ENCODE measurements at places on chromosomes 7 and 10. TPM values are rescaled to one million over a fixed set of nuclear protein-coding genes. Genes with fewer than 3 reads are reported as not detected.
A peak's percentile ranks its signal among the peaks of the same experiment; 100 is the strongest.

The SLC26A3 gene
- 0.45 TPM for total RNA-seq

The EGFR gene
- total RNA-seq = 80.9 TPM

The CTNNA3 gene
- 0.10 TPM for total RNA-seq

The EPHA1 gene
- 0.22 TPM for total RNA-seq

The LRRC17 gene
- total RNA-seq = 1.2 TPM

The VGF gene
- total RNA-seq = 0.22 TPM

The GNG11 gene
- 33.2 TPM for total RNA-seq

The UCN3 gene
- not detected for total RNA-seq

GRCh38 chr7:23074443-23075261 lies 30.9 kb upstream of the KLHL7 start:
- no peak for DNase-seq

- no peak for DNase-seq
These were observed 5.3 kb downstream of the ESYT2 start for GRCh38 chr7:158824028-158824427.

DNA sequence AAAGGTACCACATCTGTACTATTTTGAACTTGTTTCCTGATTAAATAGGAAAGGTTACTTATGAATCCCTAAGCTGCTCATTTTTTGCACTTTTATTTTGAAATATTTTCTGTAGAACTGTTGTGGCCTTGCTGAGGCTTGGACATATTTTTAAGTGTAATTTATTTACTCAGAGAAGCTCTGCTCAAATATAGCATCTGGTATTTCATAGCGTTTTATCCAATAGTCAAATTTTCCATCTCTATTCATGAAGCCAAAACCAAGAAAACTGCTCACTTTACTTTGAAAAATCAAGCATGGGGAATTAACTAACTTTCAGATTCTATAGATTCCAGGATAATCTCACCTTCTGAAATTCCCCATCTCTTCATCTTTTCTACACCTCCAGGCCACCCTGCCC lies 6.6 kb upstream of the FAM3C start:
- no peak for DNase-seq

DNA sequence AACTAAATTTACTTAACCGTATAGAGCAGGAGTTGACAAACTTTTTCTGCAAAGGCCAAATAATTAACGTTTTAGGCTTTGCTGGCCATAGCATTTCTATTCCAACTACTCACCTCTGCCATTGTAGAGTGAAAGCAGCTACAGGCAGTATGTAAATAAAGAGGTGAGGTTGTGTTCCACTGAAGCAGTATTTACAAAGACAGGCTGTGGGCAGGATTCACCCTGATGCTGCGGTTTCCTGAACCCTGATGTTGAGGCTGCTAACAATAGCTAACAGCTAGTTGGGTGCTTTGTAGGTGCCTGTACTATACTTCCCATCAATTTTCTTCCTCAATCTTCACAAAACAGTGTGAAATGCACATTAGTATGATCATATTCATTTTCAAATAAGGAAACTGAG lies 47.0 kb upstream of the LAMB1 start:
- DNase-seq = no peak

DNA sequence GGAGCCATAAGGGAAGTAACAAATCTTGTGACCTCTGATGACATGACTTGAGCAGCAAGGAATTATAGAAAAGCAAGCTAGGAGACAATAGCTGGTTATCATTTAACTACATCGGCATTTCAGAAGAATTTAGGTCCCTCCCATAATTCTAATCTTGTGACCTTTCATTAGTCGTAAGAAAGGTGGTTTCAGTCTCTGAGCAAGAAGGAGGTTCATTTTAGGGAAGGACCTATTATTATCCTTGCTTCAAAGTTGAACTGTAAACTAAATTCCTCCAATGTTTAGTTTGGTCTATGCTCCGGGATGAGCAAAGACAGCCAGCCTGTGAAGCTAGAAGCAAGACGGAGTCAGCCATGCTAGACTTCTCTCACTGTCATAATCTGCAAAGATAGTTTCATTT lies 159.6 kb downstream of the SLC16A9 start:
- DNase-seq = no peak

DNA sequence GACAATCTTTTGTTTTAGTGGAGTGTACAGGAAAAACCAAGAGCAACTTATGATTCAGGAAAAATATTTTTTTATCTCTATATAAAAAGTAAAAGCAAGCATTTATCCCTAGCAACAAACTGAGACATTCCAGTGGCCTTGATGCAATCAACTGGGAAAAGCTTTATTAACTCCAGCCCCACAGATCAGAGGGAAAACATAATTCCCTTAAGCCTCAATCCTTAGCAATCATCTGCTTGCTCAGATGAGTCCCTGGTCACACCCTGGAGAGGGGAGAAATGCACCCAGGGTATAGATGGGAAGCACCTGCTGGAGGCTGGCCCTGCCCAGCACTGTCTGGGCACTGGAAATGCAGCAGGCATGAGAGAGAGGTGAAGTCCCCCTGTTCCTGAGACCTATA lies 636.6 kb downstream of the TNS3 start:
- no peak for DNase-seq

- DNase-seq = no peak
These were observed 439 bp upstream of the EMX2 start for GRCh38 chr10:117541909-117542705.

DNA sequence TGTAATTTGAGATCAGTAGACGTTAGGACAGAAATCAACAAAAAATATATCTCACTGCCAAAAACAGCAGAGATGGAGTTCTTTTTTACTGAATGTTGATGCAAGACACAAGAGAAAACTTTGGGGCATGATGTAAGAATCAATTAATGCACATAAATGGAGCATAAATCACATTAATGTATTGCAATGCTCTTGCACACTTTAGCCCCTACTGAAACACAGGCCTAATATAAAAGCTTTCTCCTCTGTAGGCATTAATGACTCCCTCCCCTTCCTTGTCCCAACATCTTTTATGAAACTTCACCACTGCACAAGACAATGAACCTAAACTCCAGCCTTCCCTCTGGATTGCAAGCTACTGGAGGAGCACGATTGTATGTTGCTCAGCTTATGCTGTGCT lies 58.8 kb downstream of the CACNA2D1 start:
- no peak for DNase-seq

GRCh38 chr10:110137142-110137545 lies 70.3 kb upstream of the MXI1 start:
- DNase-seq = no peak

GRCh38 chr10:46282842-46283574 lies 3.8 kb upstream of the ANTXRL start:
- no peak for DNase-seq

GRCh38 chr7:117217106-117218035 lies 105.5 kb downstream of the WNT2 start:
- no peak for DNase-seq

DNA sequence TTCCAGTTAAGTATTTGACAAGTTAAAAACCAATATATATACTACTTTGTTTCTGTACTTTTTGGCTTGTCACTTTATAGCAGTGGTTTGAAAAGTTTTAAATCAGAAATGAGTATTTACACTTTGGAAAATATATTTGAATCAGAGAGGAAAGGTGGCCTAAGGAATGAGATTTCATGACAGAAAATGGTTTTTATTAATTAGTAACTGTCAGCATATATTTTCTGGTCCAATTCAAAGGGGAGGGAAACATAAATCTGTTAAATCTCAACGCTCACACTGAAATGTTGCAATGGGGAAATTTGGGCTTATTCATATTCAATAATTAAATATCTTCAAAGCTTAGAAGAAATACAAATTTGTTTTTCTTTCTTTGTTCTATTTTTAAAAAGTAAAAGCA lies 100.1 kb downstream of the GRB10 start:
- DNase-seq = no peak

DNA sequence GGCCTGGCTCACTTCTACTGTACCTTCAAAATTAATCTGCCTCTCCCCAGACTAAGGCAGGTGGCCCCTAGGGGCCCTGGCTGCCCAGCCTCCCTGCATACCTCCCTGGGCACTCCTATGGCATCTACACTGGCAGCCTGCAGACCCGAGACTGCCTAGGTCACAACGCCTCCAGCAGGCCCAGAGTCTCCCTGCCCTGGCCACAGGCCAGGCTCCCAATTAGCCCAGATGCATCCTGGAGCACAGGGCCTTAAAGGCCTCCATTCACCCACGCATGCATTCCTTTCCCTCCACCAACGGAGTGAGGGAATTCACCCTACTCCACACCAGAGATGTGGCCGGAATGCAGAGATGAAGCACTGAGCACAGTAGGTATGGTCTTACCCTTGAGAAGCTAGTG lies 1.9 kb downstream of the CHAT start:
- peak; percentile 51 for DNase-seq
